ENCODE measurements at places on chromosomes 6 and 20.

- no peak for DNase-seq
Measured at GRCh38 chr20:63706852-63707557, 771 bp downstream of the ARFRP1 start.

DNA sequence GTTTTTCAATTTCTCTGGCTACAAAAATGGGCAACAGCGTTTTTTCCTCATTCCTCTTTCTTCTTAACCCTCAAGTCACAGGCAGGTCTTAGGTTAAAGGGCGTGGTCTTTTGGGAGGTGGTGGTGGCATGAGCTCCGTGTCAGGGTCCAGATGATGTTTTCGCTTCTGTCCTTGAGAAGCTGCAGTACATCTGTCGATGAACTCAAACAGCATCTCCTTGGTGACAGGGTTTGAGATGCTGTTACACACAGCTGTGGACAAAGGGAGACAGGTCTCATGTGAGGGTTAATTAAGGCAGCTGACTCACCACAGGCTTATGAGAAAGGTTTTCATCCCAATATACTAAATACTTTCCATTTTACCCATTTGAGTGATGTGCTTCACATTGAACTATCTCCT, 350.8 kb downstream of the RNGTT start:
- DNase-seq = no peak

DNA sequence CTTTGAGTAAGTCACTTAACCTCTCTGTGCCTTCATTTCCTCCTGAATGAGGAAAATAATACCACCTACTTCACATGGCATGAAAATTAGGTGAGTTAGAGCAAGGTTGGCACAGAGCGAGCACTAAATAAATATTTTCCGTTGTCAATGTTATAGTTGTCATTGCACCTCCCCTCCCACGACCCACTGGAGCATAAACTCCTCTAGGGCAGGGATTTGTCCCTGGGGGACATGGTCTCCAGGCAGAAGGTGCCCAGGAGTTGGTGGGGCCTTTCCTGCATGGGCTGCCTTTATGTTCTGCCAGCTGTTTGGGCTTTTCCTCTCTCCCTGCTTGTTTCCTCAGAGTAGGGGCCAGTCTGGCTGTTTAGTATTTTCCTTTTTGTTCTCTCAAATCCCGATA, 1.3 kb upstream of the ANGPT4 start:
- no peak for DNase-seq

DNA sequence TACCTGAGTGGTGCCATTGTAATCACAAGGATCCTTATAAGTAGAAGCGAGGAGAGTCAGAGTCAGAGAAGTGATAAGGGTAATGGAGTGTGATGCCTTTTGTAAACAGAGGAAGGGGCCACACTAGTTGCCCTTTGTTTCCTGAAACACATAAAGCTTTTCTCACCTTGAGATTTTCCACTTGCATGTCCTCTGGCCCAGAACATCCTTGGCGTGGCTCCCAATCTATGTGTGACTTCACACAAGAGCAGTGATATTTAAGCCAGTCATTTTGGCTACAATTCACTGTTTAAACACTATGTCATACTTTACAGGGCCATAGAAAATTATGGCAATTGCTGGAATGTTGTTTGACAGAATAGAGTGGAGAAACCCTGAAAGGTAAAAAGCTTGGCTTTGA, 121.2 kb upstream of the BTN3A2 start:
- DNase-seq = no peak

DNA sequence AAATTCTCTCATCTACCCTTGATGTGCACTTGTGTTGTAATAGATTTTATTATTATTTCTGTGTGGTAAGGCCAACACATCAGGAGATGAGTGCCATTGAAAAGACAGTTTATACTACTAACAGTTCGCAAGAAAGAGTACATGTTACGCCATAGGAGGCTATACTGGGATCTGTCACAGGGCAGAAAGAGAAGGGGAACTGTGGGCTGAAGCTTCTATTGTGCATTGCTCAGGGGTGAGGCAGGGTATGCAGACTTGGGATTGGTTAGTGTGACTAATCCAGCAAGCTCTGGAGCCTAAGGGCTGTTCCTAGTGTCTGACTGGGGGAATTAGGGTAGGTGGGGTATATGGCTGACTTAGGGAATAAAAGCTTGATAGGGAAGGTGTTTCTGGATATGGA, 50.9 kb downstream of the GPR63 start:
- no peak for DNase-seq

- no peak for DNase-seq
Measured at GRCh38 chr6:101445527-101445926, 52.0 kb downstream of the GRIK2 start.

DNA sequence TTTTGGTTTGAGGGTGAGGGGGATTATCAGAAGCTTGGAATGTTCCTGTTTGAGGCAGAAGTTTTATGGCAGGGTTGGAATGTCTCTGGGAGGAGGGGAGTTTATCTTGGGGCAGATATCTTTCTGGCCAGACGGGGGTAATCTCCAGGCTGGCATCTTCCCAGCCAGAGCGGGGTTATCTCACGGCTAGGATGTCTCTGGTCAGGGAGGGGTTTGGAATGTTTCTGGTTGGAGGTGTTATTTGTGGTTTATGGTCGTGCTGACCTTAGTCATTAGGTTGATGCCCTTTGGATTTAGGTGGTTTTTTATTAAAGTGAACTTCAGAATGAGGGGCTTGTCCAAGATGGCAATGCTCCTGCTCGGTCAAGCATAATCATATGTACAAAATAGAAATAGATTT, 14.8 kb downstream of the PGK2 start:
- DNase-seq = no peak

DNA sequence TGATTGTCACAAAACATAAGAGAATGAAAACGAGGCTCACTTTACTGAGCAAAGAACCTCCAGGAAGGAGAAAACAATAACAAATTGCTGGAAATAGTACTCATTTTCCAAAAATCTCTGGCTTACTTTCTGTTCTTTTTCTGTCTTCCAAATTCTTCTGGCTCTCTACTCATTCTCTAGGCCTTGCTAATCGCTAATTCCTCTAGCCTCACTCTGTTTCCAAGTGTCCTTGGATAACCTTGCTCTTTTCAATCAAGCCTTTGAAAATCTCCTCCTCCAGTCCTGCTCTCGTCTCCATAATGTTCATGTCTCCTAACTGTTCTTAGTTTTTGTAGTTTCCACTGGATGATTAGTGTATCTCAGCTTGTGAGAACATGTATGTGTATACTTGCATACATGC, 96.2 kb upstream of the MAP7 start:
- DNase-seq = no peak

DNA sequence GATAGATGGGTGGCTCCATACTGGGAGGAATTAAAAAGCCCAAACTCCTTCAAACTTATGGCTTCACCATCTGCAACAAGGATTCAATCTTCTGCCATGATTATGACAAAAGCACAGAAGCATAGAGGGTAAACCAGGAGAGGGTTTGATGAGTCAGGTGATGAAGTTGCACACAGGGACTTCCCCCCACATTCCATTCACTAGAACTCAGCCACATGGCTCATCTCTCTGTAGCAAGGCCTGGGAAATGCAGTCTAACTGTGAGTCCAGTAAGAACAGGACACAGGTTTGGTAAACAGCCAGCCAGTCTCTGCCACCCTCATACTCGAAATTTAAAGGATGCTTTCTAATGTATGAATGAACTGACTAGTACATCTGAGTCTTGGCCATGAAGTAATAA, 142.9 kb downstream of the HIVEP2 start:
- no peak for DNase-seq

DNA sequence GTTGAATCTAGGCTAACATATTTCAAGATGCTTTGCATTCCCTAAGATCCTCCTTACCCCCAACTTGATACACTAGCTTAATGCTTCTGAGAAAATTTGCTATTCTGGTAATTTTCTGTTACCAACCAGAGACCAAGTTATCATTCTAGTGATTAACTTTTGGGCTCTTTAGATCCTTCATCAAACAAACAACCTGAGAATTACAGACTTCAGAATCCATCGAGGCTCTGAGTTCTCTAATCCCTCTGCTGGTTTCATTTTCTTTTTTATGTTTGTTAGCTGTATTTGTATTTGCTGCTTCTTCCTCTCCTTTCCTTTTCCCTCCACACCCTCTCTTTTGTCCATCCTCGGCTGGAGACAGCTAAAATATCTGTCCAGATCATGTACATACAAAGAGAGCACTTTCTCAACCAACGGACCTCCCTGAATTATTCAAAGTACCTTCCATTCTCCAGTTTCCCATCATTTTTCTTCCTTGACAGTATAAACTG, 98.7 kb upstream of the RIPOR2 start:
- no peak for DNase-seq
